ENCODE measurements at places on chromosomes 16 and 17.

- DNase-seq, result no peak
Observed at GRCh38 chr16:73473713-73474112, 425.8 kb upstream of the ZFHX3 start.

DNA sequence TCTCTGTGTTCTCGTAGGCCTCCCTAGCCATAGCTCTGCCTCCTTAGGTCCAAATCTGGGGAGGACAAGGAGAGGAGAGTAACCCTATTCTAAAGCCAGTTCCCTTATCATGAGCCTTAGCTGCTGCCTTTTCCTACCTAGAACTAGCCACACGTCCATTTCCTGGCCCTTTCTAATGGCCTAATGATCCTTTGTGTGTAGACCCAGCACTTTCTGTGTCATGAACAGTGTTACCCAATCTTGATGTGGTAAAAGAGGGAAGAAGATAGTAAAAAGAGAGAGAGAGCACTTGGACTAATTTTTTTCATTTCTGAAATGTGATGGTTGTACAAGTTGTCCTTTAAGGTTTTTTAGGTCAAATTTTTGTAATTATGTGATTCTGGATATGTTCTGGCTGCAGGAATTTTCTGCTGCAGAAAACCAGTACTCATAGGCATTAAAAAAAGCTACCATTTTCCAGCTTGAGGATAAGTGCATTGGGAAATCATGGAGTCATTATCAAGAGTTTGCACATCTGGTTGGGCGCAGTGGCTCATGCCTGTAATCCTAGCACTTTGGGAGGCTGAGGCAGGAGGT lies 18.2 kb downstream of the CASC3 start:
- DNase-seq, result no peak

DNA sequence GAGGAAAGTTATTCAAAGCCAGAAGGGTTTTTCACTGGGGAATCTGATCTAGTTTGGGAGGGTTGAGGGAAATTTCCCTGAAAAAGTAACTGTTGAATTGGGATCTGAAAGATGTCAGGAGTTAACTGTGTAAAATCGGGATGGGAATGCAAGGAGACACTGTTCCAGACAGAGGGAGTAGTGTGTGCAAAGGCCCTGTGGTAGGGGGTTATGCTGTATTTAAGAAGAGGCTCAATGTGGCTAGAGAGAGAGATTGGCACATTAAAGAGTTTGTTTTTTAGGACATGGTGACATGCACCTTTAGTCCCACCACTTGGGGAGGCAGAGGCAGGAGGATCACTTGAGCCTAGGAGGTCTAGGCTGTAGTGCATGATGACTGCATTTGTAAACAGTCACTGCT lies 16.9 kb downstream of the CDH3 start:
- DNase-seq, result no peak

- no peak for DNase-seq
Observed at GRCh38 chr17:2580661-2581060, 12.8 kb upstream of the PAFAH1B1 start.

All from K562 (cell line).